Stimulated activated CD4-positive, alpha-beta T cell treated with anti-CD3 and anti-CD28 coated beads, TNF-alpha, amount 100 ng/mL, for 1 hour (primary cell): ENCODE measurements at places on chromosomes 2 and 18.

DNA sequence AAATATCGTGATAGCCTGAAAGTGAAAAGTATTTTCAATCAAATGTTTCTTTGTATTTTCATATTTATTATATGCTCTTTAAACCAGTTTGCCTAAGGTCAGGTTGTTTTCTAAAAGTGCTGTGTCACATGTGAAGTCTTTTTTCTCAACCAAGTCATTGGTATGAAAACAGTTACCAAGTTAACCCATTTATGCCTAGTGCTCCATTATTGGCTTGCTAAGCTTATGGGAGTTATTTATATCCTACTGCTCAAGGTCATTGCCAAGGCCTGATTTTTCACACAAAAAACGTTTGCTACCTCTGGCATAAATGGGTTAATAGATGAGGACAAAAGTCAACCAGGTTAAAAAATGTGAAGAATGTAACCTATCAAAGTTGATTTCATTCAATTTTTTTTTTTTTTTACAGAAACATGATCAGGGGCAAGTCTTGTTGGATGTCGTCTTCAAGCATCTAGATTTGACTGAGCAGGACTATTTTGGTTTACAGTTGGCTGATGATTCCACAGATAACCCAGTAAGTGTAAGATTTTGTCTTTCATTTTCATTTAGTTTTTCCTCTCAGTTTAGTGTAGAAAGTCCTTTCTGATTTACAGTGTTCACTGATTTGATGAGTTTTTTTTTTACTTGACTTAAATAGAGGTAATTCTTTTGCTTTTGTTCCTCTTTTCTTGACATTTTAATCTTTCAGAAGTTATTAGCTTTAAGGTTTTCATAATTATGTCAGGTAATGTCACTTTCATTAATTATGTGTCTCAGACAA, 102.6 kb downstream of the PTPN4 start:
- no peak for DNase-seq

- no peak for DNase-seq
Measured at GRCh38 chr2:36812196-36812595, 115.7 kb downstream of the VIT start.

GRCh38 chr2:221200184-221200839, 371.8 kb downstream of the EPHA4 start:
- no peak for DNase-seq

DNA sequence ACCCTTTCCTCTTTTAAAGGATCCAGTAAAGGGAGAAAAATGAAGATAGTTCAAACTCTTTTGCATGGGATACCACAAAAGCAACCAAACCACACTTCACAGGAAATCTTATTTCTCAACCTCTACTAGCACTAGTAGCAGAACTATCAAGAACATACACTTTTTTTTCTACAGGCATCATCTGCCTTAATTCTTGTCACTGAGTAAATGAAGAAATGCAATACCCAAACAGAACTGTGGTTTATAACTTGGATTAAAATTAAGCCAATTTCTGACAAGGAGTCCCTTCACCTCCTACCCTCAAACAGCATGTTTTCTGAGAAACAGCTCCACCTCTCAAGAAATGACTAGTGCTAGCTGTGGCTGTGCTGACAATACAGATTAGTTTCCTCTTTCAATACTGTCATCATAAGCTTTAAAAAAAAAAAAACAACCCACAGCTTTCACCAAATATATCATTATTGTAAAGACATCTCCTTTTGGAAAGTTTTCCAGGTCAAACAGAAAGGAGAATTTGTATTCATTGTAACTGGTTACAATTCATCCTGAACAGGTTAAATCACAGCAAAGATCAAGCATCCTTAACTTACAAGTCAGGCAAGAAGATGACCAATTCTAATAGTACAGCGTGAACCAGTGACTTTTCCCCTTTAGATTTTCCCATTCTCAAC, 44.4 kb downstream of the PTPN2 start:
- no peak for DNase-seq

DNA sequence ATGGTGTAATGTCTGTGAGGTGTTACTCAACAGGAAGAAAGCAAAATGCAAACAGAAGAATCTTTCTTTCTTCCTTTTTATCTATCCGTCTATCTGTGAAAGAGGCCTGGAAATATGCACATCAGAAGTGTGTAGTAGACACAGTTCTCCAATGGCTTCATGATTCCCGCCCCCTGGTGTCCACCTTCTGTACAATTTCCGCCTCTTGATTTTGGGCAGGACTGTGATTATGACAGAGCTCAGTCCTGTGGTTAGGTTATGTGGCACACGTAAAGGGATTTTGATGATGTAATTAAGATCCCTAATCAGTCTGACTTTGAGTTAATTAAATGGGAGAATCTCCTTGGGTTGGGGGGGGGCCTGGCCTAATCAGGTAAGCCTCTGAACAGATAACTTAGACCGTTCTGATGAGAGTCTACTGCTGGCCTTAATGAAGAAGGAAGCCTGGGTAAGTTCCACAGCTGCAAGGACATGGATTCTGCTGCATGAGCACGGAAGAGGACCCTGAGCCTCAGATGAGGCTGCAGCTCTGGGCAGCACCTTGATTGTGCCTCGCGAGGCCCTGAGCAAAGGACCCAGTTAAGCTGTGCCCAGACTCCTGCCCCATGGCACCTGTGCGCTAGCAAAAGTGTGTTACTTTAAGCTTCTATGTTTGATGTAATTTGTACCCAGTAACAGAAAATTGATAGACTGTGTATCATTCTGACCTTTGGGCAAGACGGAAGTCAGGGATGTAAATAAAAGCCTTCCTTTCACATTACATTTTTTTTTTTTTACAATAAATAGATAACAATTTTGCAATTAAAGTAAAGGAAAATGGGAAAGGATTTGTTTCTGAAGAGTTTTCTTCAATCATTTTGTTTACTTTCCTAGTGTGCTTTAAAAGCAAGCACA, 11.3 kb upstream of the KCNF1 start:
- no peak for DNase-seq
